ENCODE measurements at places on chromosomes 2 and 18. TPM values are rescaled to one million over a fixed set of nuclear protein-coding genes. Genes with fewer than 3 reads are reported as not detected.

The CPLX4 gene
- total RNA-seq: not detected

The G6PC2 gene
- not detected for total RNA-seq

The L3MBTL4 gene
- 0.49 TPM for total RNA-seq

The CPSF3 gene
- total RNA-seq: 30.9 TPM

The RMDN2 gene
- total RNA-seq: 1.7 TPM

The CDK15 gene
- total RNA-seq: 0.16 TPM

The CAPN14 gene
- total RNA-seq: 0.30 TPM

The LYG1 gene
- total RNA-seq: 0.23 TPM

The MARCHF4 gene
- total RNA-seq: 0.72 TPM

Data from hair follicular keratinocyte (primary cell).